ENCODE measurements at places on chromosomes 6 and 20.

- DNase-seq = no peak
Measured at GRCh38 chr20:21352703-21353102, 44.6 kb downstream of the NKX2-4 start.

DNA sequence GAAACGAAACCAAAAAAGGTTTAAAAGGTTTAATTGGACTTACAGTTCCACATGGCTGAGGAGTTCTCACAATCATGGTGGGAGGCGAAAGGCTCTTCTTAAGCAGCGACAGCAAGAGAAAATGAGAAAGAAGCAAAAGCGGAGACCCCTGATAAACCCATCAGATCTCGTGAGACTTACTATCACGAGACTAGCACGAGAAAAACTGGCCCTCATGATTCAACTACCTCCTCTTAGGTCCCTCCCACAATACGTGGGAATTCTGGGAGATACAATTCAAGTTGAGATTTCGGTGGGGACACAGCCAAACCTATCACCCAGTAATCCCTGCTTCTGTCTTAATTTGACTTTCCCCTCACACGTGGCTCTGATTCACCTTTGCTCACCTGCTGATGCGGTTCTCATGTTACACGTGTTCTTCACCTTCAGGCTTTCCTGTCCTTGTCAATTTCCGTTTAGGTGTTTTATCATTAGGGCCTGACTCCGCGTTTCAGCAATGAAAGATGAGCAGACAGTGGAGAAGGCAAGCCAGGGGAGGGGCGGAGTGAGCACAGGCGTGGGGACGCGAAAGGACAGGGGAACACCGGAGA is 57.1 kb downstream of the AGPAT4 start:
- no peak for DNase-seq

- no peak for DNase-seq
Measured at GRCh38 chr6:4554645-4555044, 221.6 kb upstream of the CDYL start.

DNA sequence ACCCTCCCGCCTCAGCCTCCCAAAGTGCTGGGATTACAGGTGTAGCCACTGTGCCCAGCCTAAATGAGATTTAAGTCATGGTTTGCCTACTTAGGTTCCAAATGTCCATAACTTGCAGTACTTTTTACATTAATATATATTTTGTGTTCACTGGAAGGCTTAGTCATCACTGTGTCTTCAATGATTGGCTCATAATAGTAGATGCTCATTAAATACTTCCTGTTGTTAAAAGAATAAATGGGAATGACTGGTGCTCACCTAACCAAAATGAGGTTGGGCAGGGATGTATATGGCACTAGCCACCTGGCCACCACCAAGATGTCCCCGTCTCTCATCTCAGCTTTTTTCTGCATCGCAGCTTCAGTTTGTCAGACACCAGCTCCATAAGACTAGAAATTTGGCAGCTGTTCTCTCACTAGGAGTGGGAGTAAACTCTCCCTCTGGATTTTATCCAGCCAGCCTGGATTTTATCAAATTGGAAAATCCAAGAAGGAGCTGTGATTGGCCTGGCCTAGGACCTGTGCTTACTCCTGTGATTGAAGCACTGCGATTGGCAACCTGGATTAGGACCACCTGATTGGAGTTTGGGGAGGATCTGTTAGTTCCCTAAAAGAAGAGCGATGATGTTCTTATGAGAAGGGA is 1.1 kb upstream of the GLO1 start:
- DNase-seq = no peak

DNA sequence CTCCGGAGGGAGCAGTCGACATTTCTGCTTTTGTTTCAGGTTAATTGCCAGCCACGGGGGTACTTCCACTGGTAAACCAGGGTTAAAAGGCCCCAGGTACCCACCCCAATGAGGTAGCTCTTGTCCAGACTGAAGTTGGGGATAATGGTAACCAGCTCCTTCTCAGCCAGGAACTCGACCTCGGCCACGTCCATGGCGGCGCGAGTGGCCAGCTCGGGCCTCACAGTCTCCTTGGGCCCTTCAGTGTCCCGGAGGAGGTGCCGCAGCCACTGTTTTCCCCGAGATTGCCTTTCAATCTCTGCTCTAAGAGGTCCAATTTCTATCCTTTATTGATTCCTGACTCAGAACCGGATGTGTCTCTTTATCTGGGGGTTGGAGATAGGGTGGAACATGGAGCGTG is 13.7 kb downstream of the ARHGAP40 start:
- DNase-seq = no peak

DNA sequence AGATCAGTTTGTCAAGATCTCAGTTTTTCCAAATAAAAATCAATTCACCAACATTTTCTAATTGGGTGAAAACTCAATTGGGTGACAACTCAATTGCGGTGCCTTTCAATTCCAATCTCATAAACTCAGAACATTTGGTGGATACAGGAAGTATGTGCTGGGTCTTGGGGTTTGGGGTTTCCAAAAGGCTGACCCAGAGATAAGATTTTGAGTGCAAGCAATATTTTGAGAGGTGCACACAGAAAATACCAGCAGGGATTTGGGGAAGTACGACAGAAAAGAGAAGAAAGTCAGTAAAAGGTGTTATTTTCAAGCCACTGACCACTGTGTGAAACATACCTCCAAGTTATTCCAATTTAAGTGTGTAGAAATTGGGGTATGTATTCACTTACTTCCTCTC is 258.0 kb downstream of the PHACTR1 start:
- no peak for DNase-seq

- no peak for DNase-seq
Measured at GRCh38 chr6:113364766-113365165, 492.4 kb upstream of the MARCKS start.

DNA sequence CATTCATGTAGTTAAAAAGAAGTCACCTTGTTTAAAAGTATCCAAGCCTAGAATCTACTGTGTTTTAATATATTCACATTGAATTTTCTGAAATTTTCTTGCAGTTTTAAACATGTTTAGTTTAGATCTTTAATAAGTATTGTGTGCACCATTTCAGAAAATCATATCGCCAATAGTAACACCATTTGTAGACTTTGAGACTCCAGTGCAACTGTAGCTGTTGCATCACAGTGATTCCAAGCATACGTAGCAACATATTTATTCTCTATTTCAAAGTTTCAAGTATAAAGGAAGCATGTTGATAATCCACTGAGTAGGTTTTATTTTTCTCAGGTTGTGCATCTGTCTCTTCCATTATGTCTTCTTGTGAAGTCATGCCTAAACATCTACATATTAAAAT is 46.4 kb downstream of the HMGN3 start:
- no peak for DNase-seq

- DNase-seq = no peak
Measured at GRCh38 chr6:20705741-20706140, 171.5 kb downstream of the CDKAL1 start.

- DNase-seq = no peak
Measured at GRCh38 chr20:11814267-11814666, 103.4 kb upstream of the BTBD3 start.

DNA sequence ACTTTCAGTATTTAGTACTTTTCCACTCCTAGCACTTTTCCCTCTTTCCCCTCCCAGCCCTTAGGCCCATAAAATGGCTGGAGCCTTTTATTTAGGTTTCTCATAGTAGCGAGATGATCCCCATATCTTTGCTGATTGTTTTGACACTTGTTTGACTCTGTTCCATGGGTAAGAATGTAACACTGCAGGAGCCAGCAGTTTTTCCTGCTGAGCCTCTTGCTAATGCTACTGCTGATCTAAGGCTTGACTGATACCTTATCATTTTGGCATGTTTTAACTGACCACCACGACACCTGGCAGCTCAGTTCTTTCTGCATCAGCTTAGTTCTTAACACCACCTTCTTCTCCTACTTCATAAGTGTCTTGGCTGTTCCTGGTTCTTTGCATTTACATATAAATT is 29.6 kb downstream of the ZKSCAN8 start:
- no peak for DNase-seq

- DNase-seq = no peak
Measured at GRCh38 chr20:56552911-56553629, 20.0 kb downstream of the FAM209B start.

GRCh38 chr6:148263010-148263409 is 79.6 kb upstream of the SASH1 start:
- no peak for DNase-seq

DNA sequence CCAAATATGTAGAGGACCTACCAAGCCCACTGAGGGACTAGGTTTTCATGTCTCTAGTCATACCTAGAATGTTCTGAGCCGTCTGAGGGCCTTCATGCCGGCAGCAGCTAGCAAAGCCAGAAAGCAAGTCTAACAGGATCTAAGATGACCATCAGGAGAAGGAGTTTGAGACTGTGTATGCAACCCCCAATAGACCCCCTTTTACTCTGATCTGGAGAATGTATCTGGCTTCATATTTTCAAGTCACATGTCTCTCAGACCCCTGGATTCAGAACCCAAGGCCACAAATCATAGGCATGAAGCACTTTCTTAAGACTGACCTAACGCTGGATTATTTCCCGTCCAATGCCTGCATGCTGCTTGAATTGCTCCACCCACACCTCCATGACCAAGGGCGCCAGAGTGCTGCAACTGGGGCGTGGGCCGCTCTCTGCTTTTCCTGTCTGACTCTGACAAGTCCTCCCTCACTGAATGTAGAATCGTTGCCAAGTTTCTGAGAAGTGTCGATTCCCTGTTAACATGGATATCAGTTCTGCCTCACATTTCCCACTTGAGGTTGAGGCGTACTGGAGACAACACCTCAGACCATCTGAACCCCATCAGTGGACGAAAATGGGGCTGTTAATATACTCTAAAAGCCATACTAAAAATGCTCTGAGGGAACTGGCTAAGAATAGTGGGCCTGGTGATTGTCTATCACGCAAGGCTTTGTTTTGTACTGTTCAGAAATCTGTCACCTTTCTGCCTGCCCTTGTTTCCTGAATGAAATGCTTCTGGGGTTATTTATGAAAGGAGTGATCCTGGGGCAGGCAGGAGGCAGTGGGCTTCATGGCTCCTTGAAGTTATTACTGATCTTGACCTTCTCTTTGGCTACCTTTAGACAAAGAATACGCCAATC is 23.9 kb upstream of the ASXL1 start:
- no peak for DNase-seq

DNA sequence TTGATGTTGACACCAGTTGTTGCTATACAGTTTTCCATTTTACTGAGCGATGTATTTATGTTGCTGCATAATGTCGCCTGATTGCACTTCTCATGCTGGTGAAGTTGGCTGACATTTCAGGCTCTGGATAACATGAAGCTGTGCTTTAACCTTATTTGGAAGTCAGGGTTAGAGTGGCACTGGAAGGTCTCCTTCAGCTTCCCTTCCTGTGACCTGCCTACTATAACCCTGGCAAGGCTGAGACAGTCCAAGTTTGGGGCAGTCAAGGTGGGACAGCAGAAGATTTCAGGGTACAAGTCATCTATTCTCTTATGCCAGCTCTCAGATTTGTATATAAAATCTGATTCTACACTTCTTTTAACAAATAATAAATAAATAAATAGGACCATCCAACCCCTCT is 127.6 kb downstream of the AIG1 start:
- no peak for DNase-seq

- DNase-seq = no peak
Measured at GRCh38 chr6:35481226-35481625, 13.0 kb downstream of the RPL10A start.

DNA sequence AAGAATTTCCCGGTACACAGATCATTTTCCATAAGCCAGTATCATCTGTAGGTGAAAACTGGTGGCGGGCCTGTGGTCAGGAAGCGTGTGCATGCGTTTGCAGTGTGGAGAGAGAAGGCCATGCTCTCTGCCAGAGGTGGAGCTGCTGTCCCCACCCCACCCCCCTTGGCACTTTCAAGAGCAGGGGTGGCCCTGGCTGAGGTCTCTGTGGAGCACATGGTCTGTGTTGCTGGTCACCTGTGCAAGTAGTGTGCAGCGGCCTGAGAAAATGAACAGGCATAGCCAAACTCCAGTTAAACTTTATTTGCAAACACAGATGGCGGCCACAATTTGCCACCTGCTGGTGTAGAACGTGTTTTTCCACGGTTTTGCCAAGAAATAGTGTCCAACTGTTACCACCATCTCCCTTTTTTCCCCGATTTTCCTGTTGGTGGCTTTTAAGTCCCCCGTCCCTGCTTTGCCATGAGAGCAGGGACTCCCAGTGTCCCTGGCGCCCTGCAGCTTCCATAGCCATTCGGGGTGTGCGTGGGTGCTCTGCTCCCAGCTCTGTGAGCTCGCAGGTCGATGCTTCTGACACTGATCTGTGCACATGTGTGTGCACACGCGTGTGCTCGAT is 2.5 kb downstream of the ADRM1 start:
- no peak for DNase-seq

GRCh38 chr20:44520881-44521280 is 989 bp downstream of the SERINC3 start:
- DNase-seq = no peak

DNA sequence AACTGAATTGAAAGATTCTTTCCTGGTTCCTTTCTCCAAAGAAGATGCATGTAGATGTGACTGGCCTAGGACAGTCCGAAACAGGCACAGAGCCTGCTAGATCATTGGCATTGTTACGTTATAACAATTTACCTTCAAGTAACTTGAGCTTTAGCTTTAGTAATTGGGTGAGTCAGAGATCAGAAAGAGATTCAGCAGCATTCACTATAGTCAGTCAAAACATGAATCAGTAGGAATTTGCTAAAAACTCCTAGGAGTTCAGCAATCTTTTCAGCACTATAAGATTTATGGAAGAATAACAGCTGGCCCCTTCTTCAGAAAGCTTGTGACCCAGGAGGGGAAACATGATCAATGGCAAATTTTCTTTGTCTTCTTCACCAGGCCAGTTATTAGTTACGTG is 281.7 kb upstream of the PRDM1 start:
- no peak for DNase-seq

DNA sequence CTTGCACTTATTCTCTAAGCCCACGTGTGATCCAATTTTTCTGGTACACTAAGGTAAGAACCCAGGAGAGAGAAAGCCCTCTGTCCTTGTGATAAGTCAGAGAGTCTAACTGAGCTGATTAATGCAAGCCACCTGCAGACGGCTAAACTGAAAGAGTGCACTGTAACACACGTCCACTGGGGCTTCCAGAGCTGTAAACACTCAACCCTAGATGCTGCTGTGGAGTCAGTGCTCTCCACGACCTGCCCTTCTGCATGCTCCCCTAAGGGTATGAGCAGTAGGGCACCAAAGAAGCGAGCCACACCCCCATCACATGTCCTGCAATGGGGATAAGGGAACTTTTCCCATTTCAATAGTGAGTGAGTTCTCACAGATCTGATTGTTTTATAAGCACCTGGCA is 55.7 kb downstream of the TXLNB start:
- DNase-seq = no peak
